ENCODE measurements at places on chromosomes 6 and 20. TPM values are rescaled to one million over a fixed set of nuclear protein-coding genes. Genes with fewer than 3 reads are reported as not detected.

Gene ADGRF5
- total RNA-seq = not detected

Gene ABHD16B
- not detected for total RNA-seq

Gene DZANK1
- 3.9 TPM for total RNA-seq

Gene PFDN6
- 16.5 TPM for total RNA-seq

Gene MYLK2
- not detected for total RNA-seq

DNA sequence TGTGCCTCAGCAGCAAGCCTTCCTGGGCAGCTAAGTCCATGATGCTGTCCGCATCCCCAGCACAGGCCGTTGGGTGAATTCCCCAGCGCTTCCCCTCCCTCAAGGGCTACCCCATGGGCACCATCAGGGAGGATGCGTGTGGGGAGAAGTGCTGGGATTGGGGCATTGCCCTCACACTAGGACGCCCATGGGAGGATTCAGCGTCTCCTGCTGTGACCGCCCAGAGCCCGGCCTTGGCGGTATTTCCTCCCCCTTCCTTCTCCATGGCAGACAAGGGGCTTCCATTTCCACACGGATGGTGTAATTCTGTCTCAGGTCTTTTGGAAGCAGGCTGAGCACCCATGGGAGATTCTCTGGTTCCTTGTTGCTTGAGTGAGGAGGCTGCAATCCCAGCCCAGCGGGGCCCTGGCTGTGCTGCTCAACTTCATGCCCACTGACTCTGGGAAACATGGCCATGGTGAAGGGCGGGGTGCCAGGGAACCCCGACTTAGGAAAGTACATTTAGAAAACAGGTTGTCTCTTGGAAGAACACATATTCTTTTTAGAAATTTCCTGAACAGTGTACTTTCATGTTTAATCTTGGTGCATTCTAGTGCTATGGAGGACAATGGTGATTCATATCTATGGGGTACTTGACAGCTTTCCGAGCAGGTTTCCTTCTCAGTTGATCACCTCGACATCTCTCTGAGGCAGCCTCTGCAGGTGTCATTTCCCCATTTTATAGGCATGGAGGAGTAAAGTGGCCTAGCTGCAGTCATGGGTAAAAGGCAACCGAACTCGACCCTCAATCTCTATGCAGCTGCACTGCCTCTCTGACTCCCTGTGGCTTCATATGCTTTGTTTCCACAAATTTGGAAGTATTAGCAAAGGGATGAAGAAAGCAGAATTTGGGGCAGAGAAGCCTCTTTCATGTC lies 178.2 kb upstream of the CST7 start:
- H3K4me3 ChIP-seq = no peak overlapping the region
- no peak overlapping the region for H3K27ac ChIP-seq

DNA sequence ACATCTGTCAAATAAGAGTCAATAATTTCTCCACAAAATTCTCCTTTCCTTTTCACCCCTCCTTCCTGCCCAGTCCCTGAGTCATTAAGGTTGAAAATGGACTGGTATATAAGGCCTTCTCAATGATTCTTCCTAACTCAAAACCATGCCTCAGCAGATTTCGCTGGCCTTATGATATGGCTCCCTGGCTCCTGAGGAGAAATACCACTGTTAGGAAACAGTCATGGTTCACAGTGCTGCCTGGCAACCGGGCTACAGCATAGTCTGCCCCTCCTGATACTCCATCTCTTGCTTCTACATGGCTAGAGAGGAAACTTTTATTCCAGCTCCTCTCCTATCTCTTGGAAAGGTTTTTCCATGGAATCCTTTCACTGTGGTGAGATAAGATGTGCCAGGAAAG lies 4.7 kb downstream of the UBE2J1 start:
- no peaks in the 10 kb centered on the region for H3K27me3 ChIP-seq
- no peak for DNase-seq
- H3K27ac ChIP-seq = peak overlapping the region; percentile 94
- H3K36me3 ChIP-seq = peaks cover 3% of the 10 kb centered on the region

- no peaks in the 10 kb centered on the region for H3K36me3 ChIP-seq
- no peak overlapping the region for H3K27ac ChIP-seq
- no peaks in the 10 kb centered on the region for H3K4me1 ChIP-seq
- DNase-seq = no peak
- no peak overlapping the region for H3K4me3 ChIP-seq
- H3K27me3 ChIP-seq = peaks cover 36% of the 10 kb centered on the region
Observed at GRCh38 chr6:125213939-125214338, 60.4 kb downstream of the TPD52L1 start.

DNA sequence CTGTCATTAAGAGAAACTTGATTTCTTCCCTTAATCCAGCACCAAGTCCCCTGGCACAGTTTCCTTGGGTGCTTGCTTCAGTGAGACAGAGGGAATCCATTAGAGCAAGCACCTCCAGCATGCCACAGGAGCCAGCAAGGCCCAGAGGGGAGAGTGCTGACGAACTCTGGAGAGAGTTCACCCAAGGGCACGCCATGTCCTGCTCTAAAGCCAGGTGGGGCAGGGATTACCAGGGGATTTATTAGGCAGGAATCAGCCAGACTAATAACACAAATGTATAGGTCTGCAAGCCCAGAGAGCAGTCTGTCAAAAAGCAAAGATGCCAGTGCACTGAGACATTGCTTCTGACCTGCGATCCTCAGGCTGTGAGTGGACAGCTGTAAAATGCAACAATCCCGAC lies 155.4 kb upstream of the SYNDIG1 start:
- H3K4me1 ChIP-seq = no peaks in the 10 kb centered on the region
- H3K27me3 ChIP-seq = peaks cover 29% of the 10 kb centered on the region
- H3K4me3 ChIP-seq = no peak overlapping the region

DNA sequence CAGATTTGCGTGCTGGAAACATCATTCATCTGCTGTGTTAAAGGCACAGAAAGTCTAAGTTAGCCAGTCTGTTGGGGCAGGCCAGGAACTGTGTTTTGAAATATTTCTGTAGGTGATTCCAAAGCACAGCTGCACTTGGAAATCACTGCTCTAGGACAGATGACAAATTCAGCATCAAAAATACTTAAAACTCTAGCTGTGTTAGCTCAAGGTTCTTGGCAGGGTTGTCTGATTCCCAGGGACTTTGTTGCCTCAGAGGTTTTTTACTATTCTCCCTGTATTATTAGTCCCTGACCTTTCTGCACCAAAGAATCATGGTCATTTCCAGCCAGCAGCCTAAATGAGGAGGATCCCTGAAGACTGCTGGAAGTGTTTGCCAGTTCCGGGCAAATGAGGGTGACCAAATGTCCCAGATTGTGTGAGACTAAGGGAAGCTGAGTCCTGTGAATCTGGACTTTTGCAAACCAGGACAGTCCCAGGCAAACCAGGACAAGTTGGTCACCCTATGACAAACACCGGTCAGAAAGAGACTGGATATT lies 84.3 kb upstream of the TMEM30A start:
- no peaks in the 10 kb centered on the region for H3K36me3 ChIP-seq
- H3K27me3 ChIP-seq = peaks cover 13% of the 10 kb centered on the region
- H3K4me3 ChIP-seq = no peak overlapping the region
- no peak overlapping the region for H3K27ac ChIP-seq

- no peak for DNase-seq
- no peaks in the 10 kb centered on the region for H3K27me3 ChIP-seq
- peaks cover 2% of the 10 kb centered on the region for H3K36me3 ChIP-seq
Observed at GRCh38 chr6:41575598-41575997, 29.4 kb downstream of the FOXP4 start.

DNA sequence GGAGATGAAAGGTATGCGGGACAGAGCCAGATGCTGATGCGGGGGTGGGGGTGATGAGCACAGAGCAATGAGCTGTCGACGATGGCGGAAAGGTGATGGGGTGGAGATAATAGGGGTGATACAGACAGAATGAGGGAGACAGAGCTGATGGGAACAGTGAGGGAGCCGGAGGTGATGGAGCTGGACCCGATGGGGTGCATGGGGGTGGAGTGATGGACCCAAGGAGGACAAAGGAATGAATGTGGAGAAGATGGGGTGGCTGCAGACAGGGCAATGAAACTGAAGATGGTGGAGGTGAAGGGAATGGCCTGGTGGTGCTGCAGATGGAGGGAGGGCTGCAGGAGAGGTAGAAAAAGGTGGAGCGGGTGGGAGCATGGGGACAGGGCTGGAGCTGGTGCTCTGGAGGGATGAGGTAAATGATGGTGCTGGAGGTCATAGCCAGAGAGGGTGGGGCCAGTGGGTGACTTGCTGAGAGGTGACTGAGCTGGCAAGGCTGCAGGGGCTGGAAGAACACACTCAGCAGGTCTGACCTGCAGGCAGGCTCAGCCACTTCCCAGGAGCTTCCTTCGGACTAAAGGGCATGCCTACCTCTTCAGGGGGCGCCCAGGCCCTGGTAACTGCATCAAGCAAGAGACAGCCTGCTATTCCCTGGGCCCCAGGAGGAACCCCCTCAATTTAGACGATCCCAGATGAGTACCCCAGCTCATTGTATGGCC lies 6.0 kb upstream of the FOXS1 start:
- H3K4me1 ChIP-seq = peaks cover 2% of the 10 kb centered on the region
- no peak for DNase-seq
- H3K27ac ChIP-seq = no peak overlapping the region
- H3K36me3 ChIP-seq = peaks cover 6% of the 10 kb centered on the region
- H3K27me3 ChIP-seq = peaks cover 35% of the 10 kb centered on the region

DNA sequence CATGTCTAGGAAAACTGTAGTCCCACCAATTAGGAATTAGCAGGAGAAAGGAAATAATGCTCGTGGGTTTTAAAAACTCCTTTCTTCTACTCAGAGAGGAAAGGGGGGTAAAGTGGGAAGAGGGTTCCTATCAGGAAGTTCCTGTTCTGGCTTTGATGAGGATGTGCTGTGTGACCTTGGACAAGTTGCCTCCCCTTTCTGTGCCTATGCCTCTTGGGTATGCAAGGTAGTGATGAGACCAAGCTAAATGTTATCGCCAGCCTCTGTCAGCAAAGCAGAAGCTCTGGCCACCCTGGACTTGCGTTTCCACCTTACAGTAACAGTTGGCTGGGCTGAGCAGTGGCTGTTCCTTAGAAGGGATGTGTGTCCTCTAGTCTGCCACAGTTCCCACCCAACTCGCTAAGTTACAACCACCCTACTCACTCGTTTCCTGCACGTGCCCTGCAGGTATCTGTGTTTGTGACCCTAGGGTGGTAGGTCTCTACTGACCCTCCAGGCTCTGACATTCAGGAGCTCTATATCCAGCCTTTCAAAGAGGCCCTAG lies 110.0 kb downstream of the PREX1 start:
- no peaks in the 10 kb centered on the region for H3K27me3 ChIP-seq
- peak overlapping the region; percentile 60 for H3K4me3 ChIP-seq
- peaks cover 78% of the 10 kb centered on the region for H3K4me1 ChIP-seq
- peaks cover 7% of the 10 kb centered on the region for H3K36me3 ChIP-seq
- H3K27ac ChIP-seq = peak overlapping the region; percentile 97
- no peak for DNase-seq

GRCh38 chr20:17796091-17796563 lies 96.4 kb downstream of the BANF2 start:
- peaks cover 4% of the 10 kb centered on the region for H3K36me3 ChIP-seq
- no peak for DNase-seq
- H3K27me3 ChIP-seq = peaks cover 10% of the 10 kb centered on the region

GRCh38 chr6:28618898-28619555 lies 93.3 kb downstream of the GPX5 start:
- H3K27ac ChIP-seq = no peak overlapping the region
- H3K27me3 ChIP-seq = peaks cover 47% of the 10 kb centered on the region
- no peak overlapping the region for H3K4me3 ChIP-seq
- H3K4me1 ChIP-seq = no peaks in the 10 kb centered on the region
- peaks cover 7% of the 10 kb centered on the region for H3K36me3 ChIP-seq

DNA sequence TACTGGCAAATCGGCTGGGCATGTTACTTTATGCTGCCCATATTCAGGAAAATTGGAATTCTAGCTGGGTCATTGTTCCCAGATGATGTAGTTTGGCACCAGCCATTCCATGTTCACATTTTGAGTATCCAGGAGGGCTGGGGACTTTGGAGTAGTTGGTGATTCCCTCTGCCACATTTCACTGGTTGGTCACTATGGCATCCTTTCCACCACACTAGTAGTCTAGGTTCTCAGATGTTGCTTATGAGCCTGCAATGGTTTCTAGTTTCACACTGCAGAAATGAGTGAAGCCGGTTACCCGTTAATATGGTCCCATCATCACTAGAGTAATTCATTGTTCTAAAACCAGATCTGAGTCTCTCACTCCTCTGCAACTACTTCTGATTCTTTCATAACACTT lies 4.6 kb downstream of the PTPN1 start:
- DNase-seq = no peak
- H3K4me3 ChIP-seq = peak overlapping the region; percentile 75
- peak overlapping the region; percentile 99 for H3K27ac ChIP-seq
- H3K4me1 ChIP-seq = peaks cover 77% of the 10 kb centered on the region

GRCh38 chr6:137784583-137784982 lies 82.5 kb upstream of the TNFAIP3 start:
- H3K4me1 ChIP-seq = peaks cover 5% of the 10 kb centered on the region
- no peaks in the 10 kb centered on the region for H3K27me3 ChIP-seq
- no peak for DNase-seq

GRCh38 chr6:140845701-140846100 lies 1287.0 kb upstream of the GJE1 start:
- no peaks in the 10 kb centered on the region for H3K4me1 ChIP-seq
- H3K27ac ChIP-seq = no peak overlapping the region
- no peaks in the 10 kb centered on the region for H3K27me3 ChIP-seq
- no peak overlapping the region for H3K4me3 ChIP-seq
- DNase-seq = no peak

DNA sequence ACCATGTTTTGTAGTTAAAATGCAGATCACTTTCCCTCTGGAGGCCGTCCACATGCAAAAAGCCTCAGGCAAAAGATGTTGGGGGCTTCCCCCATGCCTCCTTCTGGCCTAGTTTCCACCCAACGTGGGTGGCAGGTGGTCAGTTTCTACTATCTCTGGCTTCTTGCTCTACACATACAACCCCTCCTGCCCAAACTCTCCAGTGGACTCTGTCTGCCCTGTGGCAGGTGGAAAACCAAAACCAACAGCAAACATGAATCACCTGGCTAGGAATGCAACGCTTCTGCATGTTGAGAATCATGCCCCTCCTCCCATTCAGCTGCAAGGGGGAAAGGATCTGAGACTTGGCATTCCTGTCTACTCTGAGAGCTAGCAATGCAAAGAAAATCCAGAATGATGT lies 94.8 kb downstream of the MBOAT1 start:
- no peak overlapping the region for H3K4me3 ChIP-seq
- no peak for DNase-seq
- no peaks in the 10 kb centered on the region for H3K27me3 ChIP-seq
- H3K36me3 ChIP-seq = peaks cover 12% of the 10 kb centered on the region
- H3K4me1 ChIP-seq = peaks cover 5% of the 10 kb centered on the region
- peak overlapping the region; percentile 71 for H3K27ac ChIP-seq

DNA sequence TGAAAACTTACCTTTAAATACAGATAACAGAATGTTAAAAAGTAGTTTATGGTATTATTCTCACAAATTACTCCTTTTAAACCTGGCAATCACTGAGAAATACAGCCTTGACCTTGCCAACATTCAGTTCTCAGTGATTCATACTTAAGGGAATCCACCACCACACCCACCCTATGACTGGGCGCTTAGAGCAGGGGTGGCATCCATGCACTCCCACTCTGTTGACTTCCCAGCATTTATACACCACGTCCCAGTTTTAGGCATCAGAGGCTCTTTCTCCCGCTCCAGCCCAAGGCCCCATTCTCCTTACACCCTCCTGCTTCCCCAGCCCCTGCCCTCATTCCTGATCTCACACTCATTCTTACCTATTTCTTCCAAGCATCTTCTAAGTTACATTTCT lies 16.3 kb downstream of the TRAF3IP2 start:
- peaks cover 52% of the 10 kb centered on the region for H3K4me1 ChIP-seq
- no peak overlapping the region for H3K4me3 ChIP-seq
- H3K36me3 ChIP-seq = peaks cover 11% of the 10 kb centered on the region
- no peaks in the 10 kb centered on the region for H3K27me3 ChIP-seq
- DNase-seq = no peak

GRCh38 chr6:72787391-72788031 lies 165.6 kb downstream of the KCNQ5 start:
- H3K27me3 ChIP-seq = no peaks in the 10 kb centered on the region
- no peak overlapping the region for H3K27ac ChIP-seq
- no peak for DNase-seq
- H3K4me3 ChIP-seq = no peak overlapping the region
- H3K36me3 ChIP-seq = no peaks in the 10 kb centered on the region
